ENCODE measurements at places on chromosomes 12 and 14.

- peak; percentile 71 for DNase-seq
These were observed at the start of gene RPS6KL1 for GRCh38 chr14:74922752-74923401. Gene RPS6KL1, minus strand, starts transcription at chr14:74923260. Its CDS starts 1,719 bp downstream, at chr14:74921541.

GRCh38 chr12:27309995-27310315 is 22.7 kb upstream of the BMAL2 start:
- DNase-seq, result no peak

DNA sequence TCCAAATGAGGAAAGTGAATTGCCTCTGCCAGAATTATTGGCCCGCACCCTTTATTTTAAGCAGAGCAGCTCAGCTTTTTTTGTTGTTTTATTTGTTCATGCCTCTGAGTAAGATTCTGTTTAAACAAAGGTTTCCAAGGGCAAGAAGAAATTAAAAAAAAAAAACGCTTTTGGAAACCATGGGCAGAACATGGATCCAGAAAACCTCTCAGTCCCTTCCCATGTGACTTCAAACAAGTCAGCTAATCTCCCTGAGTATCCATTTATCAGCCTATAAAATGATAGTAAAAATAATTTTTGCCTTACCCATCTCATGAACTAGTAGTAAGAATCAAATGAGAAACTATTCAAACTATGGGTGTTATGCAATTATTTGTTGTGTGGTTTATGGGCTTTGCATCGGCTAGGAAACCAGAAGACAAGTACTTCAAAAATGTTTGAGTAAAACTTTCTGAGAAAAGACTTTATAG is 27.6 kb downstream of the KITLG start:
- no peak for DNase-seq

DNA sequence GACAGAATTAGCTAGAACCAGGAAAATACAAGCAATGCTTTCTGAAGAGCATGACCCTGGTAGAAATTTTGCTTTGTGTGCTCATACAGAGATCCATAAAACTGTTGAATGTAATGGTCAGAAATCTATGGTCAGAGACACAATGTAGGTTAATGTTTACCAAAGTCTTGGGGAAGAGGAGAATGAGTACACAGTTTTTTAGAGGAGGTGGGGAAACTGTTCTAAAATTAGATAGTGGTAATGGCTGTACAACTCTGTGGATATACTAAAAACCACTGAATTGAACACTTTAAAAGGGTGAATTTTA is 109.5 kb upstream of the ARHGAP5 start:
- DNase-seq, result no peak

DNA sequence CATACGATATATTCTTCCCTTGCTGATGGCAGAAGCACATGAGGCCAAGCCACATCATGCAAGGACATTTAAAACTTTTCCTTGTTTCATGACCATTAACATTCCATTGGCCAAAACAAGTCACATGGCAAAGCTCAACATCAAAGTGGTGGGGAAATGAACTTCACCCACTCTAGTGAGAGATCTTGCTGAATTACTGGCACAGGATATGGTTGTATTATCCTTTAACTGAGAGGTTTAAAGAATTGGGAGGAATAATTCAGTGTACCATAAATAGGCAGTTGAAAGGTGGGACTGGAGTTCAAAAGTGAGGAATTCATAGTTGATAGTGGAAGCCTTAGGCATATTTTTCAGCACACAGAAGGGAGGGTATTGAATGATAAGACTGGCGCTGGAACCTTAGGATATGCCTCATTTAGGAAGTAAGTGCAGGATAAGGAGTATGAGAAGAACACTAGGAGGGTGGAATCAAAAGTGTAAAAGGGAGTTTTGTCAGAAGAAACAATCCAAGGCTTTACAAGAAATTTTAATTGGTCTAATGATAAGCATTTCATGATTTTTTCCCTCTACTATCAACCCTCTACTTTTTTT is 398.8 kb downstream of the C12orf75 start:
- no peak for DNase-seq

DNA sequence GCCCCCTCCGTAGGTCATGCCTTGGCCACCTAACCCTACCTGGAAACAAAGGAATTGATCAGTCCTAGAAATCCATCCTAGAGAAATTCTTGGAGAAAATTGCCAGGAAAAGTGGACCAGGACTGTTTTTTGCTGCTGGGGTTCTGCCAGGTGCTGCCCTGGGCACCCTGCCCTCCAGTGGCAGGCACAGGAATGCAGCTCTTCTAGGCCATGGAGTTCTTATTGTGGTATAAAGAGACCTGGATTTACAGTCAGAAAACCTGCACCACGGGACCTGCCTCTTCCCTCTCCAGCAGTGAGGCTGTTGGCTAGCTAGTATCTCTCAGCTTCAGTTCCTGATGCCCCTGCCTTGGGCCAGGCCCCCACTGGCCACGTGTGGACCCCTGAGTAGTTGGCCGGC is 59.7 kb downstream of the SLC24A4 start:
- no peak for DNase-seq

- DNase-seq, result no peak
These were observed 667.2 kb downstream of the GALC start for GRCh38 chr14:87325741-87326140.

GRCh38 chr12:111991535-111991934 is 21.4 kb downstream of the TMEM116 start:
- DNase-seq, result no peak

DNA sequence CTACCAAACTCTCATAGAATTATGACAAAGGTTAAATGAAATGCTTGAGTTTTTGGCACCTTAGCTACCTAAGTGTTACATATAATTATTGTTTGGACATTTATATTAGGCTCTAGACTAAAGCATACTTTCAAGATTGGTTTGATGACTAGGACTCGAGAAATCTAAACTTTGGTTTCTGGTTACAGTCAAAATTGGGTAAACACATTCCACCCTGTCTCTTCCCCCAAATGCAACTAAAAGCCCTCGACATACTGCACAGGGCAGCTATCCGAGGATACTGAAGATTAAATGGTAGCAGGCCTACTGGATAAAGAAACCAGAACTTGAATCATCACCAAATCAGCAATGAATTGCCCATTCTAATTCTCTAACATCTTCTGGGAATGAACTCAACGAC is 369.1 kb downstream of the PRKD1 start:
- no peak for DNase-seq

GRCh38 chr12:94844452-94844851 is 159.0 kb downstream of the NDUFA12 start:
- no peak for DNase-seq

GRCh38 chr12:593396-594270 is 69.6 kb downstream of the NINJ2 start:
- no peak for DNase-seq

DNA sequence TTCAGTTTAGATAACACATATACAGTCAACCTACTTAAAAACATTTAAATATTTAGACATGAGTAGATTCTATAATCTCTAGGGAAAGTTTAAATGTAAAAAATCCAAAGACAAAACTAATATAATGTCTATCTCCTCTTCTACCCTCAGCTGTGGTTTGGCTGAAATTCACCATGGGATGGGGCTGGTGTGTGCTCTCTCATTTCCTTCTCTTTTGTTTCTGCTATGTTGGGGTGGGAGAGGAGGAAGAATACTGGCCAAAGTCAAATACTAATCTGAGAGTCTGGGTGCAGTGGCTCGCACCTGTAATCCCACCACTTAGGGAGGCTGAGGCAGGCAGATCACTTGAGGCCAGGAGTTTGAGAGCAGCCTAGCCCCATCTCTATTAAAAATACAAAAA is 1673.9 kb upstream of the SEL1L start:
- no peak for DNase-seq

DNA sequence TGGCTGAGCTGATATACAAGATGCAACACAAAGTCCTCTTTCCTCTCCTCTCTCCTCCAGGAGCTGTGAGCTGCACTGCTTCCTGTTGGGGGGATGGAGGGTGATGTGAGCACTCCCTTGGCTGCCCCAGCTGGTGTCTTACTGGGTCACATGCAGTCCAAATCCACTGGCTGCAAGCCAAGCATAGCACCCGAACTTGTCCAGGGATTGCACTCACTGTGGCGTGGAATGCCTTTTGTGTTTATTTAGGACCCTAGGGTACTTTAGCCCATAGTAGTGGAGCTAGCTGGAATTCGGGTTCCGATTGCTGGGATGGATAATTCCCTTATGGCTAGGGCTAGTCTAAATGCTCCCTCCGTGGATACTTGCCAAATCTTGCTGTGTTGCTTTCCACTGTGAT is 424.9 kb upstream of the SYT1 start:
- no peak for DNase-seq

- no peak for DNase-seq
These were observed 47.1 kb downstream of the MLXIP start for GRCh38 chr12:122125452-122126341.

DNA sequence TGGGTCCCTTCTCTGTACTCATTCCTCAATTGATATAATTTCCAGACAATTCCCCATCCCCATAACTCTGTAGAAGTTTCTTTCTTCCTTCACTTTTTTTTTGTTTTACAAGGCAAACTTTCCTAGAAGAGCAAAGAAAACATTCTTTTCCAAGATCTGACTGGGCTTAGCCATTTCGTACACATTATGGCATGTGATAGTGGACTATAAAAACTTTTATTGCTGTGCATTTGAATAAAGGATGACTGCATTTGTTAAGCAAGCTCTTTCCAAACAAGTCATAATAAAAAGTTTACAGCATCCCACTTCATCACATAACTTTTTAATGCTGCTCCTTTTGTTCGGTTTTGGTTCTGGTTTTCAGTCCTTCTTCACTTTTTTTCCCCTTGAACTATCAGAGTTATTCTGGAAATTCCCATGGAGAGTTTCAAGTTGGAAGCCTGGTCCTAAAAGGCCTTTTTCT is 231.0 kb upstream of the HMGA2 start:
- DNase-seq, result no peak

DNA sequence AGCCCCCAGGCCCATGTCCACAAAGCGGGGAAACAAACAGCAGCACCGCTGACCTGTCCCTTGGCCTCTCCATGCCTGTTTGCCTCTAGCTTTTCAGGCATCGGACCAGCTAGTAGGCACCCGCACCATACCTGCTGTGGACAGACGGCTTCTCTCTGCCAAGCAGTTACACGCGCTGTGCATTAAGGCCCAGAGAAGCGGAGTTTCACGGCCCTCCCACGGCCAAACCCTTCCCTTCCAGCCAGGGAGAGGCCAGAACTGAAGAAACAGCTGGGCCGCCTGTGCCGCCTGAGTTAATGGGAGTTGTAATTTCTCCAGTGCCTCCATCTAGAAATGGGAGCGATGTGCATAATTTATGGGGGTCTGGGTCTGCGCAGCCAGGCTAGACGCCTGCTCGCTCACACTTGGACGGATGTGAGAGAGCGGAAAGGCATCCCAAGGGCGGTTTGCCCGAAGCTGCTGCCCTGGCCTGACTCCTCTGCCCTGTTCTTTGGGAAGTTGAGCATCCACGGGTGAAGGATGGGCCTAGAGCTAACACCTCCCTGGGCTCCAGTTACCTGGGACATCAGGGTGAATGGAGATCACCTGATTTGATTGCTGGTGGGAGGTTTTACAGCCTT is 89.7 kb upstream of the BCL11B start:
- DNase-seq, result no peak

GRCh38 chr14:43143106-43143505 is 1364.0 kb downstream of the FSCB start:
- no peak for DNase-seq

- no peak for DNase-seq
These were observed 23.7 kb downstream of the PIGH start for GRCh38 chr14:67576216-67576955.

DNA sequence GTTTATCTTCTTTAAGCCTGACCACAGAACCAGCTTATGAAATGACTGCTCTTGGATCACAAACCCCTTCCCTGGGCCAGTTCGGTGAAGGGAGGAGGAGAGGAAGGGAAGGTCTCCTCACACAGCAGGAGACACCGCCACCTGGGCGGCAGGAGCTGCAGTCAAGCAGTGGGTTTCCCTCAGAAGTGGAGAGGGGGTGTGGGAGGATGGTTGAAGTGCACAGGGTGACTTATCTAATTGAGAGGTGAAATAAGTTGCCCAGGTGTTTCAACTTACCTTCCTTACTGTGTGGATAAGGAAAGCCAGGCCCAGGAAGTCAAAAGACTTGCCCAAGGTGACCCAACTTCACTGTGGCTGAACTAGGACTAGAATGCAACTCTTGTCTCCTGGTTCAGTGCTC is 106.8 kb downstream of the EGLN3 start:
- DNase-seq, result no peak

DNA sequence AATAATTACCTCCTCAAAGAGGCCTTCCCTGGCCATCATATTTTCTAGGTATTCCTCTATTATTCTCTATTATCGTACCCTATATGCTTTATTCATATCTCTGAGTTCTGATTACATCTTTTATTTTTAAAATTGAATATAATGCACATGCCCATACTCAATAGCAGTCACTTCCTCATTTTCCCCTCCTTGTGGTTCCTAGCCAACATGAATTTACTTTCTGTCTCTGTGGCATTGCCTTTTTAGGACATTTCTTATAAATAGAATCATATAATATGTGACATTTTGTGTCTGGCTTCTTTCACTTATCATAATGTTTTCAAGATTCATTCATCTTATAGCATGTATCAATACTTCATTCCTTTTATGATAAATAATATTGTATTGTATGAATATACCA is 74.4 kb upstream of the TRHDE start:
- DNase-seq, result no peak
